ENCODE measurements at places on chromosomes 5 and 9. TPM values are rescaled to one million over a fixed set of nuclear protein-coding genes. Genes with fewer than 3 reads are reported as not detected.

Gene ABLIM3
- total RNA-seq = 9.3 TPM

DNA sequence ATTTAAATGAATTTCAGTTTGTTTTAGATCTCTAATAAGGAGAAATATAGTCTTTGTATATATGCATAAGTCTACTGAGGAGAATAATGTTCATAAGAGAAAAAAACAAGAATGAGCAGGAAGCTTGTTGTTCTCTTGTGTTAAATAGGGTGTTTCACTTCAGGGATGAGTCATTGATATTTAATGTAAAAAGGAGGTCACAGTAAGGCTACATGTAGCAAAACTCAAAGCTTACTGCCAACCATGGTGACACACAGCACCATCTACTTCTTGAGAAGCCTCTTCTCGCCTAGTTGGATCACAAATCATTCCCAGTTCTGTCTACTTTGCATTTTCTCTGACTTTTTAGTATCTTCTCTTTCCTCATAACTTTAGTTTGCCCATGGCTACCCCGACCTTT is 1466.0 kb upstream of the C9orf72 start:
- DNase-seq = no peak

GRCh38 chr9:76512826-76513225 is 53.8 kb downstream of the GCNT1 start:
- DNase-seq = no peak

DNA sequence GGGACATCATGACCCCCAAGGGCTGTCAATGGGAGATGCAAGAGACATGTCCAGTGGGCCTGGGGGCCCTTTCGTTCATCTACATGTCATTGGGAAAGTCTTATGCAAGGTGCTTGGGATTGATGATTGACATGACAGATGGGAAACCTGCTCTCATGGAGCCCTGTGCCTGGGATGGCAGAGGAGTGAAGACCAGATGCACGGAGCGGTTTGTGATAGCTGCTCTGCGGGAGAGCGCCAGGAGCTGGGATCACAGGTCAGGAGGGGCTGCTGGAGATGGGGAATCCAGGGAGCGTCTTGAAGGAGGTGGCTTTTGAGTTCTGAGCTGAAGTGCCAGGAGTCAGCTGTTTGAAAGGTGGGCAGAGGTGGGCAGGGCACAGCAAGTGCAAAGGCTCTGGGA is 104.3 kb downstream of the FGF18 start:
- DNase-seq = no peak

GRCh38 chr9:93576258-93577077 is at the start of gene PHF2:
PHF2 (plus strand) TSS chr9:93576584; CDS start chr9:93576774, 190 bp downstream.
- DNase-seq = peak; percentile 51

- no peak for DNase-seq
These were observed 365.1 kb upstream of the PRR16 start for GRCh38 chr5:120098902-120099535.

- DNase-seq = no peak
These were observed 91.3 kb downstream of the MAT2B start for GRCh38 chr5:163596608-163597315.

- no peak for DNase-seq
These were observed 5.5 kb upstream of the PSAT1 start for GRCh38 chr9:78291240-78291925.

GRCh38 chr5:155089643-155090042 is 76.1 kb downstream of the KIF4B start:
- no peak for DNase-seq

DNA sequence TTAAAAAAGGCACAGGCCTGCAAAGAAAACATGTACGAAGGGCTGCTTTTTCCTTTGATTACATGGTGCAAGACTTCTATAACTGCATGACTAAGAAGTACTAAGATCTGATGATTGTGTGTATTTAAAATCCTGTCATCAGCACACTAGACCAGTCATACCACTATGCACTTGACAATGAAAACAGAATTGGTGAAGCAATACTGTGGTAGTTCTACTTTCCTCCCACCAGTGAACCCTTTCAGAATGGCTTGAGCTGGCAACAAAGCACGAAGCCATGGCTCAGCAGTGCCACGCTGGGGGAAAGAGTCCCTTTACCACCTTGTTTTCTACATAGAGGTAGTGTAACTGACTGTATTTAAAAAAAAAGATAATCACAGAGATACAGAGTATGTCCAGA is 49.0 kb upstream of the POU5F2 start:
- no peak for DNase-seq

Gene C9orf153
- total RNA-seq = 0.46 TPM

DNA sequence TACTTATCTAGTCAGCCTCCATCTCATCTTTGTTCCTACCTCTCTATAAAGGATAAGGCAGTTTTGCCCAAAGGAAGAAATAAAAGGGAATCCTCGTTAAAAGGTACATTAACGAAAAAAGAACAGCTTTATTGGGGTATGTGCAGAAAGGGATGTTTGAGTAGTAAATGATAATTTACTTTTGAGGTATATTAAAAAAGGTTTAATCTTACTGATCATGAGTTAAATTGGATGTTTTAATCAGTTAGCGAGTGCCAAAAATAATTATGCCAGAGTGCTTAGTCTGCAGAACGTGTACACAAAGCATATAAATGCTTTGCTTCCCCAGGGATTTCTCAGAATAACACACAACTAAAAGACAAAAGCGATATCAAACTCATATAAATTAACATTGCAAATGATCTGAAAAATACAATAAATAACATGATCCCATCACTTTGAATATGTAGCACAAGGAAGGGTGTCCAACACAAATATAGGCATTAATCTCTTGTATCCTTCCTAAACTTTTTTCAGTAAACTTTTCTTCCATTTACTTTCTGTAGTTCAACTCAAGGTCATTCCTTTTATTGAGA is 865.0 kb downstream of the NR2F1-AS1 start:
- DNase-seq = no peak

GRCh38 chr9:6672118-6672517 is 26.6 kb upstream of the GLDC start:
- no peak for DNase-seq

- DNase-seq = no peak
These were observed 15.5 kb upstream of the SMC2 start for GRCh38 chr9:104078596-104078995.

Gene PCDHGB1
- 3.7 TPM for total RNA-seq

Gene FBXL7
- 25.2 TPM for total RNA-seq

DNA sequence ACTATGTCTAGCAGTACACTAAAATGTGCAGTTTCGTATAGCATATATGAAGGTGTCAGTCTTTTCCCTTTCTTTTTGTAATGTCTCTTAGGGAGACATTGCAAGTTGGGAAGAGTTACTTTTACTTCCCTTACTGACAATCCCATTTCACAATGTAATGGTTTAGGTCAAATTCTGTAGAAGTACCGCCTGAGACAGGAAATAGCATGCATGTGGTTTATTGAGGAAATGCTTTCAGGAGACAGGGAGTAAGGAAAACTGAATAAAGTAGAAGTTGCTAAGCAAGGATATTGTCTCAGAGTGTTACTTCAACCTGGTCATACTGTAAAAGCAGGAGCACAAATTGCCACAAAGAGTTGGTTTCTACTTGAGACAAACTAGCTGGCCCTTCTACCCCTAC is 32.1 kb upstream of the MSANTD3 start:
- DNase-seq = no peak
